ENCODE measurements at places on chromosomes 12 and 14.
A peak's percentile ranks its signal among the peaks of the same experiment; 100 is the strongest.

DNA sequence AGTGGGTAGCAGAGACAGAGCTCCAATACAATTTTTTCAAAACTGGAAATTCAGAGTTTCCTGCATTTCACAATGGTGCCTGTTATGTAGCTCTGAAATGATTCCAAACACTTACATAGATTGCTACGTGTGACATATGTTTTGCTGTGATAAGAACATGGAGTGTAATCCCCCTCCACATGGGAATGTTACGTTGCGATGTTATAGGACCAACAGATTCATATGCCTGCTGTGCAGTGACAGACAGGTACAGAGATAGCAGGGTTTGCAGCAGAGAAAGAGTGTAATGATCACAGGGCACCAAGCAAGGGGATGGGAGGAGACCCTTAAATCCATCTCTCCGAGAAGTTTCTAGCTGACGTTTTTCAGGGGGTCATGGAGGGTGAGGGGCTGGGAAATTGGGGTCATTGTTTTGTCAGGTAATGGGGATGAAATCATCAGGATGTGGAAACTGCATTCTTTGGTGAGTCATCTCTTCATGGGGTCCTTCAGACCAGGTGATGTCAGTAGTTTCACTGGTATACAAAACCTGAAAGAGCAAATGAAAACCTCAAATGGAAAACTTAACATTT lies 76.6 kb upstream of the OSBPL8 start:
- no peak for DNase-seq

GRCh38 chr12:42525444-42525843 lies 64.1 kb downstream of the PRICKLE1 start:
- no peak for DNase-seq

DNA sequence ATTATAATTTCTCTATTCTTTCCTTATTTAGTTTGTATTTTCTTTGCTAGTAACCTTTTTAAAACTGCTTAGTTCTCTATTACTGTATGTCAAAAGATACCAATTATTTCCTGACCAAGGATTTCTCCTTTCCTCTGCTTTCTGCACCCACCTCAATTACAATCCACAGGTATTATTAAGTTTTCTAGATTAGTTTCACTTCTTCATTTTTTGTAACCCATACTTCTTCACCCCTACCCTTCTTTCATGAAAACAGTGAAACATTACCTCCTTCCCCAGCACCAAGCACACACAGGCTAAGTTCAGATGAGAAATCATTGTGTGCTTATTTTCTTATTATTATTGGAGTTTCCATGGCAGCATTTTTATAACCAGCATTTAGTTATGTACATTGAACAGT lies 318.5 kb upstream of the MDGA2 start:
- no peak for DNase-seq

DNA sequence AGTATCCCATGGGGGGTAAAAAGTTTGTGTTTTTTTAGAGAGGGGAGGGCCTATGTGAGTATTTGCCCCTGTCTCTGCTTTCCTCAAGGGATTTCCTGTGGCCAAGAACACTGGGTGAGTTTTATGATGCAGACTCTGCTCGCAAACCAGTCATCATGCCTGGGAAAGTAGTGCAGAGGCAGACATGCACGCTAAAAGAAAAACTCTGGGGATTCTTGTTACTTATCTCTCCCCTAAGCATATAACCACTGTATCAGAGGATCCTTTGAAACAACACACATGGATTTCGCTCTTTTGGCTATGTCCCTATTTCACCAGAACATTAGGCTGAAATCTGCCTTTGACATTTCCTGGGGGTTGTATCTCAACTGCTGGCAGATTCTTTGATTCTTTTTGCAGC lies 1845.8 kb upstream of the SEL1L start:
- DNase-seq, result no peak

- DNase-seq, result no peak
Measured at GRCh38 chr14:79378020-79378419, 833.3 kb downstream of the DIO2 start.

- DNase-seq, result no peak
Measured at GRCh38 chr14:80549141-80549540, 337.8 kb upstream of the DIO2 start.

GRCh38 chr12:78229591-78230101 lies 399.0 kb downstream of the NAV3 start:
- peak; percentile 9 for DNase-seq

GRCh38 chr12:132445884-132446632 lies 43.9 kb upstream of the FBRSL1 start:
- peak; percentile 41 for DNase-seq

DNA sequence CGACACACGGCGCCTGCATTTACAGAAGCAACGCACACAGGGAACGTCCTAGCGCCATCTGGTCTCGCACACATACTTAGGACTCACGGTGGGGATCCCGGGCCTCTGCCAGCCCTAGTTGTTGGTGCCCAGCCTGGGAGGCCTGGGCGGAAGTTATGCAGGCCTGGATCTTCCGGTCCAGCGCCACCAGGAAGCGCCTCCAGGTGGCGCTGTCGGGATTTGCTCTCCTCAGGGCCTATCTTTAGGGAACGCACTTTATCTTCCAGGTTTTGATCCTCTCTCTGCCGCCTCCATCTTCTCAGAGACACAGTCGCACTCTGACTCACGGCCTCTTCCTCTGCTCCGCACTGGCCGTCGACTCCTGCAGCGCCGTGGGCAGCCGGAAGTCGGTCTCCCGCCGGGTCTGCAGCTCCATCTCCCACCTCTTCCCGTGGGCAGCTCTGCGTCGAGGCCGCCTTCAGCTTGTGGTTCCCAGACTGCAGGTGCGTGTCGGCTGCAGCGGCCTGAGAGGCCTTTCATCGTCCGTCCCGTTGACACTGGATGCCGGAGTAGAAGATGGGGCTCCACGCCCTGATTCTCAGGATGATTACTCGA lies 760.4 kb downstream of the TMEM121 start:
- peak; percentile 31 for DNase-seq

DNA sequence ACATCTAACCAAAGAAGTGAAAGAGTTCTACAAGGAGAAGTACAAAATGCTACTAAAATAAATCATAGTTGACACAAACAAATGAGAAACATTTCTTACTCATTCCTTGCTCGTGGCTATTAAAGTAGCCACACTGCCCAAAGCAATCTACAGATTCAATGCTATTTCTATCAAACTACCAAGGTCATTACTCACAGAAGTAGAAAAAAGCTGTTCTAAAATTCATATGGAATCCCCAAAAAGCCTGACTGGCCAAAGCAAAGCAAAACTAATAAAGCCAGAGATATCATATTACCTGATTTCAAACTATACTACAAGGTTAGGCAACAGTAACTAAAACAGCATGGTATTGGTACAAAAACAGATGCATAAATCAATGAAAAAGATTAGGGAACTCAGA lies 305.6 kb downstream of the RPAP3 start:
- DNase-seq, result no peak

GRCh38 chr12:104579718-104580495 lies 123.2 kb downstream of the CHST11 start:
- no peak for DNase-seq

GRCh38 chr12:49929581-49929980 lies 21.0 kb upstream of the AQP2 start:
- no peak for DNase-seq

DNA sequence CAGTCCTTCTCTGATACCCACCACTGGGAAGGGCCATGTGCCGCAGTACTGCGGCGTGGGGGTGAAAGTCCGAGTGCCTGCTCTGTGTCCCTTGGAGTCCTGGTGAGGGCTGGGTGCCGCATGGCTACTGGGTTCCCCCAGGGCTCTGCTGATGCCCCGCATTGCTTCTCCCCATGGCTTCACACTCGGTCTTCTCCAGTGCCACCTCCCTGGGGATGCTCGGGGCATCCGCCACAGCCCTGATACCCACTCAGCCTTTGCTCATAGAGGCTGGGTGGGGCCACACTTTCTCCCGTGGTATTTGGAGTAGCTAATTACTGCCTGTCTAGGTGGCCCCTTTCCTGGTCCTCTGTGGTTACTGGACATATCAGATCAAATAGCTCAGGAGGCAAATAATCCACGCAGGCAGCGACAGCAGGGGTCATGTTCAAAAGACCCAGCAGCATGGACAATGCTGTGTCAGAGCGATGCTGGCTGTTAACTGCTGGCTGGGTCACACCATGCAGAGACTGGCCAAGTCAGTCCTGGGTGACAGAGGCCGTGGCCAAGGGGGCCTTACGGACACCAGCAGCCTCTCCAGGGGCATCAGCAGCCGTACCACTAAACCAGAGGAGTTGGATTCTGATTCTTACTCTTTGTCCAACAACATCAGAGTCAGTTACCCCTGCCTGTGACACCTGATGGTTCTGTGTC lies 106.5 kb downstream of the ADGRD1 start:
- no peak for DNase-seq

DNA sequence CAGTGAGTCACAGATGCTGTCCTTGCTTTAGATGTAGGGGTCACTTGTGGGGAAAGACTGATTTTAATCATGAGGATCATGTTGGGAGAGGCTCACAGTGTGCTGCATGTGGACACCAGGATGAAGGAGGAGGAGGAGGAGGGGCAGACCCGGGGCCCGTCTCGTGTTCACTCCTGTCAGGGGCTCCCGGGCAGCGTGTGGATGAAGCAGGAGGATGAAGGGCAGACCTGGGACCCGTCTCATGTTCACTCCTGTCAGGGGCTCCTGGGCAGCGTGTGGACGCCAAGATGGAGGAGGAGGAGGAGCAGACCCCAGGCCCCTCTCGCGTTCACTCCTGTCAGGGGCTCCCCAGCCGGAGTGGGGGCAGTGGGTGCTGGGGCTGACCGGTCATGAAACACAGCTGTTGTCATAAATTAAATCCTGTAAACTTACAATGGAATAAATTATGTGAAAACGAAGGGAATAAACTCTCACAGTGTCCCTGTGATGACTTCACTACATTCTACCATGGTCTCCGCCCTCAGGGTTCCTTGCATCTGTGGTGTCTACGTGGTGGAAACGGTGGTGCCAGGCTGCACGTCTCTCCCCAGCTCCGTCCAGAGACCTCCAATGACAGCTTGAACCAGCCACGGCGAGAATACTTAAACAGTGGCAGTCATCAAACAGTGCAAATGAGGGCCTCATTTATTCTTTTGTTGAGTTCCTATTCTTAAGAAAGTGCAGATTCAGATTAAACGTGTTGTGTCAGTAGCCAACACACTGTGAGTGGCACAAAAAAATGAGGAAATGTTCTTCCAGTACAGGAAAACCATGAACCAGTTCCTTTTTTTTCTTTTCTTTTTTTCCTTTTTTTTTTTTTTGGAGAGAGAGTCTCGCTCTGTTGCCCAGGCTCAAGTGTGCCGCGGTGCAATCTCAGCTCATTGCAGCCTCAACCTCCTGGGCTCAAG lies 37.7 kb upstream of the SFSWAP start:
- DNase-seq, result no peak

DNA sequence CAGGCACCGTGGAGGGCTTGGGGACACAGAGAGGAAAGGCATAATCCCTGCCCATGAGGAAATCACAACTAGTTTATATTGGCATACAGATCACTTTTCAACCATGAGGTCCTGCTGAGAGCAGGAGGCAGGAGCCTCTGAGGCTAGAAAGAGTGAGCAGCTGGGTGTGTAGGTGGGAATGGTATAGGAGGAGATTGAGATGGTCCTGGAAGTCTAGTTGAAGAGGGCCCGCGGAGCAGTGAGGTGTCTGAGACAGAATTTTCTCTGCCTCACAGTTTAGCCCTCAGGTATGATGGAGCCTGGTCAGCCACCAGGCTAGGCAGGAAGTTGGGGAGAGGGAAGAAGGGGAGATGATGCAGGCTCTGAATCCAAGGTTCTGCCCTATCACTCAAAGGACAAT lies 54.7 kb upstream of the JDP2 start:
- DNase-seq, result no peak

- DNase-seq, result peak; percentile 87
Measured at GRCh38 chr14:46490238-46490685, 161.3 kb downstream of the RPL10L start.

GRCh38 chr14:103280278-103280928 lies 53.6 kb upstream of the EIF5 start:
- DNase-seq, result no peak

DNA sequence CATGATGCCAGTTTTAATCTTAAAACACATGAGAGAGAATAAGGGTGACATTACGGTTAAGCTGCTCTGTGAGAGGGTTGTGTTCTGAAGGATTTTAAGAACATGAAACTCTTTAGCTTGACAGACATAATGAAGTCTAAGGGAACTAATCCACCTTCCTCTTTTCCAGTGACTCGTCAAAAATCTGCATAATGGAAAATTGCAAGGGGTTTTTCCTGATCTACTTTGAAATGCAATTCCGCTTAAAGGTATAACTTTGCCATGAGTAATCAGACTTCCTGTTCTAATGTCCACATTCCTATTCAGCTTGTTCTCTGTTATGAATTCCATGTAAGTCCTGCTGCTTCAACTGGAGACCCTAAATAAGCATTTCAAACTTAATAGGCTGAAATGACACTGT lies at the start of gene ZNF705A:
Gene ZNF705A, plus strand, starts transcription at position 171 of the 400 bp plus-strand sequence. CDS start 15,611 bp downstream, outside the sequence.
- DNase-seq, result peak; percentile 71

DNA sequence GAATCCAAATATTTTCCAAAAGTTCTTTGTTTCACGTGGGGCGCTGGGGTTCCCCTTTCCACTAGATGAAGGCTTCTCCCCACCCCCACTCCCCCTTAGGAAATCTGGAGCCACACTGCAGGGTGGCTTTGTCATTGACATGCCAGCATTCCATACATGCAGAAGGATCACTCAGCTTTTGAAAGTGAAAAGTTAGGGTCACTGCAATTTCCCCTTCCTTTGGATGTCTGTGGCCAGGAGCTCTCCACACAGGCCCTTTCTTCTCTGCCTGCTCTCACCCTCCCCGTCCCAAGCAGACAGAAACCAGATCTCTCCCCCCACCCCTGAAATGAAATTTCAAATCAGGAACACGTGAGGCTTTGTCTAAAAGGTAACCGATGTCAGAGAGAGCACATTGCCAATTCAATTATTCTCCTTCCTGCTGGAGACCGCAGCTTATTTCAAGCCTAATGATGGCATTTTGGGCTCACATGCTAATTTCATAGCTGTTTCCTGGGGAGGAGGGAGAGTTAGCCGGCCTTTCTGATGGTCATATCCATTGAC lies 153.9 kb upstream of the RFLNA start:
- no peak for DNase-seq

- no peak for DNase-seq
Measured at GRCh38 chr14:23578560-23579310, at the start of gene JPH4. Gene JPH4, minus strand, starts transcription at chr14:23578790. Its CDS starts 1,337 bp downstream, at chr14:23577453.

GRCh38 chr12:71870416-71870815 lies 30.9 kb downstream of the TBC1D15 start:
- DNase-seq, result no peak

DNA sequence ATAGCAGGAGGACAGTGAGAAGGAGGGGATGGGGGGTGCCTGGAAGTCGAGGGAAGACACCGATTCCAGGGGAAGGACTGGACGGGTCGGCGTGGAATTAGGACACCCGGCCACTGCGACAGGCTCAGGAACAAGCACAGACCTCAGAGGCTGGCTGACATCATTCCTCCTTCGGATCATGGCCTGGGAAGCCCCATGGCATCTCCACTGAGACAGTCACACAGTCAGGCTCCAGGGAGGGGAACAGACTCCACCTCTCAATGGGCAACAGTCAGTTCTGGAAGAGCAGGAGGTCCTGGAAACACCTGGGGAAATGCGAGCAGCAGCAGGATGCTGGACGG lies 67.9 kb upstream of the FBRSL1 start:
- no peak for DNase-seq

GRCh38 chr12:64102339-64102738 lies 119.8 kb downstream of the KICS2 start:
- no peak for DNase-seq

GRCh38 chr12:128078301-128078971 lies 188.5 kb upstream of the TMEM132C start:
- no peak for DNase-seq
